ENCODE measurements at places on chromosomes 1 and 21.

GRCh38 chr21:46150073-46150472, 5.3 kb downstream of the FTCD start:
- no peak for DNase-seq

- no peak for DNase-seq
These were observed 45.7 kb upstream of the DISC1 start for GRCh38 chr1:231580874-231581273.

DNA sequence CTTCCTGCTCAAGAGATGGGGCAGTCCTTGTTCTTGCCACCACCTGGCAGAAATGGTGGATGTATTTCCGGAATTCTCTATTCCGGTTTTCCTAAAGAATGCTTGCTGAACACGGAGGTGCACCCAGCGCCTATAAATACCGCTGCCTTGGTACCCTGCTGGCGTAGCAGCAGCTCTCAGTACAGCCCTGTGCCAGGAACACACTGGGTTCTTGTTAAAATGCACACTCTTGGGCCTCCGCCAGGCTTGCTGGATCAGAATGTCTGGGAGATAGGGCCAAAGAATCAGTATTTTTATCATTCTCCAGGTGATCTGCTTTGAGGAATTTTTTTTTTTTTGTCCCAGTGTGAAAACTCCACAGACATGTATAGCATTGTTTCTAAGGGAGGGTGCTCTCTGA, 54.2 kb downstream of the IGSF5 start:
- no peak for DNase-seq

DNA sequence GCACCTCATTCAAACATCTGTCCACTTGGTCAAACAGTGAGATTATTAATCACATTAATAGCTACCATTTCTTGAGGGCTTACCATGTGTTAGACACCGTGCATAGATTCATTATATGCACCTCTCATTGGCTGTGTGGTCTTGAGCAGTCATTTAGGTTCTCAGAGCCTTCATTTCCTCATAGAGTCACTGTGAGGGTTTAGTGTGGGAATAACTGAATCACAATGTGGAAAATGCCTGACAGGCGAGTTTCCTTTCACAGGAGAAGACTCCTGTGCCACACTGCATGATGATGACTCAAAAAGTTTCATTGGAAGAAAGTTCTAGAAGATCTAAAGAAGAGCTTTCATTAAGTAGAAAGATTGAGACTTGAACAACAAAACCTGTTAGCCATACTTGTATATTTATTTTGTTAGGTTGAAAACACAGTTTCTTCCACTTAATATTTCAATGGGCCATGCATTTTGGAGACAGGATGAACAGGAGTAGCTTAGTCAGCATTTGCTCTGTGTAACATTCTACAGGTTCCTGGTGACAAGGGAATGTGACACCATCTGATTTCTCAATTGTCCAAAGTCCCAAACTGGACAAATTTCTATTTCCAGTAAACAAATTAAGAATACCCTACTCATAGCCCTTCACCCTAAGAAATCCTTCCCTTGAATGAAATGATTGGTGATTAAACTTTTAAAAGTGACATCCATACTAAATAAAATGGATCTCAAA, 45.7 kb downstream of the FYB2 start:
- no peak for DNase-seq

DNA sequence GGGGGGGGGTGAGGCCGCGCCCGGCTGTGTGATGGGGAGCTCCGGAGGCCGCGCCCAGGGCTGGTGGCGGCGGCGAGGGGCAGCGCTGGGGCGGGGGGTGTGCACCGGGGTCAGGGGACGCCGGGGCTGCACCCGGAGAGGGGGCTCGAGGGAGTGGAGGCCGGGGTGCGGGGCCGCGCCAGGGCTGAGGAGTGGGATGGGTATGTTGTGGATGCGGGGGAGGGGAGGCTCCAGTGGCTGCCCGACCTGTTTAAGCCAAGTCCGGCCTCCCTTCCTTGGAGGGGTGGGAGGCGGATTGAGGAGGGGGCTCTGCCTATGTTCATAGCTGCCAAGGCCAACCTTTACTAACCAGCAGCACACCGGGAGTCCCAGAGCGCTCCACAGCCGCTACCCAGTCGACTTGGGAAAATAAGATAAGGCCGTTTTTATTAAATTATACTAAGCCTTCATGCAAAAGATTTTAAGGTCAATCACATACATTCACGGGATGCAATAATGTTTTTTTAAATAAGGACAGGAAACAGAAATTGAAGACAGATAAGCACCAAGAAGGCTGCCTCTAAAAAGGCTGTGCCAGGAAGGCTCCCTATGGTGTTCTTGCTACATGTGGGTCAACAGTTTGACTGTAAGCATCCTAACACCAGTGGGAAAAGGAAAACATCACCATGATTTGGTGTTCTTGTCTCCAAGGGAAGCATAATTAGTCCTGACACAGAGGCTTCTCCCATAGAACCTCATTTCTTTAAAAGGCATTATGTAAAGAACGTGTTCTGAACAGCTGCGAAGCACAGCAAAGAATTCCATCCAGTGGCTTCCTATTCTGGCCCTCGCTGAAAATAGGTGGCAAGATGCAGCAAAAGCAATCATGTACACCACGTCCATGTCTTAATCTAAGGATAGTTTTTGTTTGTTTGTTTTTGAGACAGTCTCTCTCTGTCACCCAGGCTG, 626 bp upstream of the HLCS start:
- DNase-seq = no peak

DNA sequence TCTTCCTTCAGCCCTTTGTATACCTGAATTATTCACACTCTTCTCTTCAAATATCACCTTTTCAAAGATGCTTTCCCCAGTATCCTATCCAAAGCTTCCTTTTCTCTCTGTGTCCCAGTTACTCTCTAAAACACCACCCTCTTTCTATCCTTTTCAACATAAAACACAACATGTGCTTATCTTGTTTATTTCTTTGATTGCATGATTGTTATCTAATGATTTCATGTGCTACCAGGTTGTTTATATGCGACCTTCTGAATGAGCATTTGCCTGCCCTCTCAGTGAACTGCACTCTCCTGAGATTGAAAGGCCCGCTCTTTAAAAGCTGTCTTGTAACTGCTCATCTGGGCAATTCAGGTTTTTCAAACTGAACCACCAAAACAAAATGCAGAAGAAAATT, 97.7 kb upstream of the FGGY start:
- no peak for DNase-seq

DNA sequence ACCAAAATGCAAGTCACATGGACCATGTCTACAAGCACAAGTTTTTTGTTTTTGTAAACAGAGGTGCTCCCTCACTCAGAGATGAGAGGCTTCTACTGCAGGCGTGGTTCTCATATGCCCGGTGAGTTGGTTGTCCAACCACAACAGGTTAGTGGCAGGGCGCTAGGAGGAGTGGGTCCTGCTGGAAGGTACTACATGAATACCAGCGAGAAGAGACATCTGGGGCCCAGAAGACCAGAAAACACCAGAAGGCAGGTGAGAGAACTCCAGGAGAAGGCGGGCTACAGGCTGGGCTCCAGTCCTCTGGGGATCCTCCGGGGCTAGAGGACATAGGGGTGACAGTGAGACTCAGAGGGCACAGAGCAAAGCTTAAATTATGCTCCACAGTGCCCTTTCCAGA, 366.5 kb downstream of the MATN1 start:
- DNase-seq = no peak

DNA sequence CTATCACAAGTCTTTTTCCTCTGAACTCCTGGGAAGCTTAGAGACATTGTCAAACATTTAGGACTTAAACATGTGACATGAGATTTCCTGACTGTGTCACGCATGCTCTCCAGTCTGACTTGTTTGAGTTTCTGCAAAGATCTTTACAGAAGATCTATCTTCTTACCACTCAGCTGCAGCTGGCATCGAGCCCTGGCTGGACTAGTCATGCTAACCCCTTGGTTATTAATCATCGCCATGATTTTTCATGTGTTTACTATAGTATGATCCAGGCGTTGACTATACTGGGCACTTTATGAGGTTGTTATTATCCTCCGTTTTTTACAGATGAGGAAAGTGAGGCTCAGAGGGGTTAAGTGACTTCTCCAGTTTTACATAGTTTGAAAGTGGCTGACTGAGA, 18.1 kb upstream of the IRF2BP2 start:
- no peak for DNase-seq

DNA sequence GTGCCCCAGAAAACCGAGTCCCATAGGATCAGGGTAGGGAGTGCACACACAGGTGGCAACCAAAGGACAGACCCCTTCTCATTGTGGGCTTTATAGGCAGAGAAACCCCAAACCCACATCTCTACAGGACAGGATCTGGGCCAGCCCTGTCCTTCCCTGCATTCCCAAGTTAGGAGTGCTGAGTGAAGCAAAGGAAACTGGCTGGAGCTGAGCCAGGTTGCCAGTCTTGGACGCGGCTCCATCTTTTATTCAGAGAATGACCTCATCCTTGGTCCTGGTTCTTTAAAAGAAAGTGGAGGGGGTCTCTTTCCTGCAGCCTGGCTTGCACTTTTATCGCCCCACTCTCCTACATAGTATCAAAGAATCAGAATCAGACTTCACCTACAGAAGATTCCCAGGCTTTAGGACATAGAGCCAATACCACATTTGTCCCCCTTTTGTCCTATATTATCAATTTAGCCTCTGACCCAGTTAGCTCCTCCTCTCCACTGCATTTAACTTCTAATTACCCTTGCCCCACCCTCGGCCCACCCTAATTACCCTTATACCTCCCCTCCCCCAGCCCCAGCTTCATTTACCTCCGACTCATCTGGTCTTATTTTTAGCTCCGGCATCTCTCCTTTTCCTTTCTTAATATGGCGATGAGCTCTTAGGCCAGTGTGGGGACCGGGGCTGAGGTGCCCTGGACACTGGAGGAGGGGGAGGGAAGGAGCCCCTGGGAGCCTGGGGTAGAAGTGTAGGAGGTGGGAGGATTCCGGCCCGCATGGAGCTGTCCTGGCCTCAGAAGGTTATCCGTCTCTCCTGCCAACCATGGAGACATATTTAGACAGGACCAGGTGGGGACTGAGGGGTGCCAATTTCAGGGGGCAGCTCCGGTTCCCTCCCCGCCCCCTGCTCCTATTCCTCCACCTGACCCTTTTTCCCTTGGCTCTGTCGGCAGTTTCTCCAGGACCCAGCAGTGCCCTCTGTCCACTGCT, at the start of gene CASQ1:
CASQ1 (plus strand) TSS at position 927 of the 977 bp plus-strand sequence. CDS start 177 bp downstream, outside the sequence.
- no peak for DNase-seq

DNA sequence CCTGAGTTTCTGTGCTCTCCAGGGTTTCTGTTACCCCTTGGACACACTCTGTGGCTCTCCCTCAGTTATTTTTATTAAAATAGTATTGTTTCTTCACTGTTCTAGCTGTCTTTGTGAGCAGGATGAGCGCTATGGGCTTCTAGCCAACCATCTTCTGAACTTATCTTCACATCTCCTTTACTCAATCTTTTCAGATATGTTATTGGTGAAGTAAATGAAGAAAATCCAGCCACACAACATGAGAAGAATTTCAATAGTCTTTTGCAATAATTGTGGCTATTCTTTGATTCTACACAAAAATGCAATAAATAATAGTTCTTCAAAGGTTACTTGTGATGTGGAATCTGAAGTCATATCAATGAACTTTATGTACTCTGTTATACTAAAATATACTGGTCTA, 80.3 kb upstream of the CAMK1G start:
- DNase-seq = no peak

GRCh38 chr1:39637361-39637760, 2.1 kb downstream of the HEYL start:
- no peak for DNase-seq

DNA sequence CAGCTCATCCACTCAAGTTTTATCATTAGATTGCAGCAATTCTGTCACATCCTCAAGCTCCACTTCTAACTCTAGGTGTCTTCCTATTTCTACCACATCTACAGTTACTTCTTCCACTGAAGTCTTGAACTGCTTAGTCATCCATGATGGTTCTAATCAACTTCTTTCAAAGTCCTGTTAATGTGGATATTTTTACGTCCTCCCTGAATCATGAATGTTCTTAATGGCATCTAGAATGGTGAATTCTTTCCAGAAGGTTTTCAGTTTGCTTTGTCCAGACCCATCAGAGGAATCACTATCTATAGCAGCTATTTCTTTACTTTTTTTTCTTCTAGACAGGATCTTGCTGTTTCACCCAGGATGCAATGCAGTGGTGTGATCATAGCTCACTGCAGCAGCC, 78.0 kb upstream of the RNPC3 start:
- DNase-seq = no peak

DNA sequence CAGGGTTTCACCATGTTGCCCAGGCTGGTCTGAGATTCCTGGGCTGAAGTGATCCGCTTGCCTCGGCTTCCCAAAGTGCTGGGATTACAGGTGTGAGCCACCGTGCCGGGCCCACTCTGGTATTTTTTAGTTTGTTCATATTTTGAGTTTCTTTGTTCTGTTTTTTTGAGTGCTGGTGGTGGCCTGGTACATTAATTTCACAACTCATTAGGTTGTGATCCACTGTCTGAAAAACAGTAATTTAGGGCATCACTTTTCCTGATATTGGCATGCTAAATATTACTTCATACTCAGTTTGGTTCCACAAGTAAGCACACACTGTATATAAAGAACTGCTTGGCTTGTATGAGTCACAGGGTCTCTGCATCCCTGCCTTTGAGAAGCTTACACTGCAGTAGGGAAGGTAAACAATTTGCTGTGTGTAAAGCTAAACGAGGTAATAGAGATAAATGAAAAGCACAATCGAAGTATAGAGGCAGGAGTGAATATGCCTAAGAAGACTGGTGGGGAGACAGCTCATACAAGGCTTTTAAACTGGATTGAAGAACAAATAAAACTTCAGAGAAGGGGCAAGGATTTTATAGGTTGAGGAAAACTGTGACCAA, 7.7 kb downstream of the SNX27 start:
- DNase-seq = no peak

DNA sequence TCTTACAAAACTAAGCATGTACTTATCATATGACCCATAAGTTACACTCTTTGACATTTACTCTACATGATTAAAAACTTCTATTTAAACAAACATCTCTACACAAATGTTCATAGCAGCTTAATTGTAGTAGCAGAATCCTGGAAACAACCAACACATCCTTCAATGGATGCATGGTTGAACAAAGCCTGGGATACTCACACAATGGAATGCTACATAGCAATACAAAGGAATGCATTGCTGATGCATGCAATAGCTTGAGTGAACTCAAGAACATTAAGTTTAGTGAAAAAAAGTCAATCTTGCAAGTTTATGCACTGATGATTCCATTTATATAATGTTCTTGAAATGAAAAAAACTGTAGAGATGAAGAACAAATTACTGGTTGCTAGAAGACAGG, 686.9 kb downstream of the LRRIQ3 start:
- no peak for DNase-seq

DNA sequence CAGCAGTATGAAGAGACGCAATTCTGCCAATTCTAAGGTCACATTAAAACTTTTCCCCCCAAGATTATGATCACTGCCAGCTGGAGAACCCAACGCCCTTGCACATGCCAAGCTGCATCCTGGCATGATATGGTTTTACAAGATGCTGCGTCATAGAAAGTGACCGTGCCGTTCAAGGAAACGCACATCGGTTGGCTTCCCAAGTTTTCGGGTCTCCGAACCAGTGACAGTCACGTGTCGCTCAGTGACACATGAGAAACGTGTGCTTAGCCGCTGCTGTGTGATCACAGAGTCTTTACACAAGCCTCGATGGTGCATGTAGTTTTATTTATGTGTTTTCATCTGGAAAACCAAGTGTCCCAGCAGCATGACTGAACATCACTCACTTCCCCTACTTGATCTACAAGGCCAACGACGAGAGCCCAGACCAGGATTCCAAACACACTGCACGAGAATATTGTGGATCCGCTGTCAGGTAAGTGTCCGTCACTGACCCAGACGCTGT, 7.4 kb downstream of the SMIM1 start:
- no peak for DNase-seq

- DNase-seq = no peak
These were observed 115.7 kb downstream of the PRDM16 start for GRCh38 chr1:3184666-3185065.
